ENCODE measurements at places on chromosomes 3 and 15.

DNA sequence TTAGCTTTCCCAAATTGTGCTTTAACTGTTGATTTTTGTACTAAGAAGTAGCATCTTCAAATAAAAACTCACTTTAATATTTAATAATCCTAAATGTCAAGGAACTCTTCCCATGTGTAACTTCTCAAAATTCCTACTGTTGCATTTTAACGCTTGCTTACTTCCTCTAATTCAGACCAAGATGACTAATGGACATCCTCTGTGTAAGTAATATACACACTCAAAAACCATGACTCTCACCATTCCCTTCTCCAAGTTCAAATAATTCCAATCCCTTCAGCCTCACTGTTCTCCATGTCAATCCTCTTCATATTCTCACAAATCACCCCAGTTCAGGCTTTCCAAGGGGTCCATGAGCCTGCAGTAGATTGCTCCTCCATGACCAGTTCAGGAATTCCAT lies 13.0 kb downstream of the MRPL46 start:
- no peak for DNase-seq

- peak; percentile 55 for DNase-seq
Observed at GRCh38 chr15:44102675-44103254, 92.3 kb downstream of the FRMD5 start.

DNA sequence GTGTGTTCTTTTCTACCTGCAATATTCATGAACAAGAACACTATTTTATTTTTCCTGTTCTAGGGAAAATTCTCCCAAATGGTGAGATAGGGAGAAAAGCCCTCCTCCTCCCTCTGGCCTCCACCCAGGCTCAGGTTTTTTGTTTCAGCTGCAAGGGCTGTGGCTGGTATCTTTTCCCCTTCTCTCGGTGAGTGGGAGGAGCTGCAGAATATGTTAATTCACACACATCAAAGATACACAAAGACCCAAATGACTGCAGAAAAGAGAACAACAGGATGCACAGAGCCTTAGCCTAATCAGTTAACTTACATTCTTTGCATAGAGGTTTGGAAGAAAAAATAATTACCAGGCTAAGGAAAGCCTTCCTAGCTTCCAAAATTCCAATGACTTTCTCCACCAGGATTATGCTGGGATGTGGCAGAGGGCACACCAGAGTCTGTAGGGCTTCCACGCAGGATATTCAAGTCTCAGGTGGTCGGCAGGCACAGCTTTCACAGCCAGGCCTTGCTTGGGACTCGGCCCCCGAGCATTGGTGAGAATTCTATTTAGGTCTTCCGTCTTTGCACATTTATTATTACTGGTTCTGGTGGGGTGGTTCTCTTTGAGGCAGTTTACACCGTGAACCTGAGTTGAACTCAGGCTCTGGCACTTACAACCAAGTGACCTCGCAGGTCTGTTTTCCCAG lies 64.9 kb downstream of the ABHD5 start:
- no peak for DNase-seq

DNA sequence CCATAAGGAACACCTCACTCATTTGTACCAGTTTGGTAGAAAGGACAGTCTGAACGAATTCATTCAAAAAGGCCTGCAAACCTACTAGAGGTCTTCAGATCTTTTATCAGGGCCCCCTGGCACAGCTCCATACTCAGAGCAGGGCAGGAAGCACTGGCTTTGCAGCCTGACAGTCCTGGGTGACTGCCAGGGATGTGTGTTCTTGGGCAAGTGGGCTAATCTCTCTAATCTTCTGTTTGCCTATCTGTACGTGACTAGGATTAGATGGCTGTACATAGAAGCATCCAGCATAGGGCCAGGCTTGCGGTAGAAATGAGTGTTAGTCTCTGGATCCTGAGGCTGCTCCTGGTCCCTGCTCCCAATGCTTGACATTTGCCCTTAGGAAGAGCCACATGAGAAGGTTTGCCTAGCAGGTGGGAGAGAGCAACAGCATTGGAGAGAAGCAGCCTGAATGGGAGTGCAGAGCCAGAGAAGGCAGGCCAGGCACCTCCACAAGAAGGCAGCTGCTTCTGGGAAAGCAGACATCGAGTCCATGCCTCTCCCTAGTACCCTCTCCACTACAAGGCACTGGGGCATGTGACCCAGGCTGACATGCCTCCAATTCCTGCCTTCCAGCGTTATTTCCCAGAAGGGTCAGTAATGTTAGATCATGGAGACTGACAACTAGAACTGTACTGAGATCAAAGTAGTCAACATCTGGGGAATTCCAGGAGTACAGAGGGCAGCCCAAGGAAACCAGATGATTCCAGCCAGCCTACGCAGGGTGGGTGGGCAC lies 1.0 kb upstream of the CXCR6 start:
- DNase-seq: no peak

DNA sequence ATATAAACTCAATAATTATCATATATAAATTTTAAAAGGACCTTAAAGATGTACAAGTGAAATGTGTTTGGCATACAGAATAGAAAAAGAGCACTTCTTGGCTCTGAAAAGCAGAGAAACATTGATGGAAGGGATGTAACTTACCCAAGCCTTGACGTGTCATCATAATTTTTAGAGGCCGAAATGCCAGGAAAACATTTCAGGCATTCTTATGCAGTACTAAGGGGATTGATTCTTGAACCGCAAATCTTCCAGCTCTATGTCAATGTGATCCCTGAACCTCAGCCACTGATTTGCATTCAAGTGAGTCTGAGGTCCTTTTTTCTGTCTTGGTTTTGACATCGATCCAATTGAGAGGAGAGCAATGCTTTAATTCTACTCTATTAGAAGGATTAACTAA lies 97.8 kb downstream of the CLDN1 start:
- DNase-seq: no peak

DNA sequence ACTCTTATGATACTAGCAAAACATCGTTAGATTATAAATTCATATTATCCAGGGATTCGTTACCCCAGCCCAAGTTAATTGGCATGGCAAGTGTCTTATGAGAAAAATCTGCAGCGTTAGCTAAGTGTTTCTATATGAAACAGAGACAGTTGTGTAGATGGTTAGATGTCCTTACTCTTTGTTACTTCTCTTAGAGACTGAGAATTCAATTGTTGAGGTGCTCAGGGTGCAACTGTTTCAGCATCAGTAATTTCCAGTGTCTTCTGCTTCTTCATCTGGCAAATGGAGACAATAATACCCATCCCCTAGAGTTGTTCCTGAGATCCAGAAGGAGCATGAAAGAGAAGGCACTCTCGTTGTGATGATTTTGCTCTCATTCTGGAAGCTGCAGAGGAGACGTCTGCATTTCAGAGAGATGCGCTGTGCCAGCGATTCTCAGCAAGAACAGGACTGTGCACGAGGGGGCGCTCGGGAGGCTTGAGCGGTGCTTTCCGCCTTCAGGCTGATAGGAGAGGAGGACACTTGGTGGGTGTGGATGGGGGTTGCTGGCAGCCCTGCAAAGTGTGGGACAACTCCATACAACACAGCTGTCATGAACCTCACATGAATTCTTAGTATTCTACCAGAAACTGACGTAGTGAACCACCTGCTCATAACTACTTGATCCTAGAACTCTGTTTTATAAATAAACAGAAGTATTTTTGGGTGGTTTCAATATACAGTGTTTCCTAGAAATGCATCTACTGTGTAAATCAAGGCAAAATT lies 39.7 kb upstream of the SPSB4 start:
- DNase-seq: peak; percentile 77

DNA sequence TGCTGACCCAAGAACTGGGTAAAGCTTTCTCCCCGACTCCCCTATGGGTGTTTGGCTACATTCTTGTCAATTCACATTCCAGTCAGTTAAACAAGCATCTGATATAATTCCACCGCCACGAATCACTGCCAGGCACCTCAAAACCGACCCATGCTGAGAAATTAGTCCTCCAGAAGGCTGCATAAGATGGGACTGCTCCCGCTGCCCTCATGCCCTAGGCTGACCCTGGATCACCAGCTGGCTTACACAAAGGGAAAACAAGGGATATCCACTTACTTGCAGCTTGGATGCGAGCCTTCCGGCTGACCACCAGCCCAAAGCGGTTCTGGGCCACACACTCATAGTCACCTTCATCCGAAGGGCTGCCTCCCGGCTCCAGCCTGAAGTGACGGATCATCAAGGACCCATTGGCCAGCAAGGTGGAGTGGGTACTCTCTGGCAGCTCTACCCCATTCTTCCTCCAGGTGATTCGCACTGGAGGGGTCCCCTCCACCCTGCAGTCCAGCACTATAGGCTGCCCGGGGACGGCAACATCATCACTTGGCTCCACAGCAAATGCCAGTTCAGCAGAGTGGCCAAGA lies 2.9 kb downstream of the IGDCC3 start:
- DNase-seq: no peak

GRCh38 chr3:186413615-186414415 lies 51.8 kb upstream of the DGKG start:
- DNase-seq: peak; percentile 55
